NCI-H1417 treated with DMSO at 0.1 percent for 48 hours (cell line): ENCODE measurements at places on chromosomes 1 and 21.
A peak's percentile ranks its signal among the peaks of the same experiment; 100 is the strongest.

DNA sequence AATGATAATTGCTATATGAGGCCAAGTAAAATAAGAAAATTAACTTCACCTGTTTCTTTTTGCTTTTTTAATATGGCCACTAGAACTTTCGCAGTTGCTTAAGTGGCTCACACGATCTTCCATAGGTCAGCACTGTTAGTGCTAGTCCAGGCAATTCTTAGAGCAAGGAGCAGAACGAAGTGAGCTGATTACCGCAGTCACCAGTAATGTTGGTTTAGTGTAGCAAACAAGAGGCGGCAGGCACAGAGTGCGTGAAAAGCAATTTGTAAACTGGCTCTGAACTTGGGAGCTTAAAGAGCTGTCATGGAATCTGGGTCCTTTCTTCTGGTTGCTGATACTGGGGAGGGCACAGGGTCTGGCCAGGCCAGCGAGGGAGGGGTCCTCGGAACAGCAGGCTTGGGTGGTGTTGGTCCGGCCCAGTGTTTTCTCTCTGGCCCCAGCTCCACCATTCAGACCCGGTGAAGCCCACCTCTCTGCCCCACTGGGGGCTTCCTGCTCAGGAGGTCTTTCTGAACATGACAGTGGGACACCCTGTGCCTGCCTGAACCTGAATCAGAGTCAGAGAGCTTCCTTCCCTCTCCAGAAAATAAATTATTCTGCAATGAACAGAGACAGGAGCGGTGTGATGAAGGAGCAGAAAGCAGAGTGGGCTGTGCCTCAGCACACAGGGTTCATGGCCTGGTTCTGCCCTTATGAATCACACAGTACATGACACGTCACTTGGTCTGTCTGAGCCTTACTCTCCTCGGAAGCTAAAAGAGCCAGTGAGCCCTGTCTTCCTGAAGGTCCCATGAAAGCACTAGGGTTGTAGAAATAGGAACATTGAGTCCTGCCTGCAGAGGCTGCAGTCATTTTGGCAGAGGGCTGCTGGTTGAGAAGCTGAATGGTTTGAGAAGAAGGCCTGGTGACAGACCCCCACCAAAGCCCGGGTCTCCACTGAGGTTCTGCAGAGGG lies 11.9 kb downstream of the ETS2 start:
- no peak for DNase-seq

DNA sequence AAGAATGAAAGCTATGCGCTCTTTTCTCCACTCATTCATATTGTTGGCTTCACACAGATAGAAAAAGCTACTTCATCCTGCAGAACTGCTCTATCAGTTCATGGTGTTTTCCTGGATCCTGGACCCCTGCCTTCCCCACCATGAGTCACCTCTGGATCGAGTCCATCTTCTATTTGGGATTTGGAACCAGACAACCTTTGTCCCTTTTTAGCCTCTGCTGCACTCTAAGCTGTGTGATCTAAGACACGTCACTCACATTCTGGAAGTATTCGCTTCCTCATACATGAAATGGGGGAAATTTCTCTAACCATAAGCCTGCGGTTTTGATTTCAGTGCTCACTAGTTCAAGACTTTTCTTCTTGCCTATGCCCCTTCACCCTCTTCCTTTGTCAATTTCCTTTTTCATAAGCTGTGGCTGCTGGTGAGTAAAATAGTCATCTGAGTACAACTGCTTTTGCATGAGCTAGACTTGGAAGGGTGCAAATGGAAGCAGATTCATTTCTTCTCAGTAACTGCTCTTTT lies 14.1 kb upstream of the DEGS1 start:
- DNase-seq = no peak

DNA sequence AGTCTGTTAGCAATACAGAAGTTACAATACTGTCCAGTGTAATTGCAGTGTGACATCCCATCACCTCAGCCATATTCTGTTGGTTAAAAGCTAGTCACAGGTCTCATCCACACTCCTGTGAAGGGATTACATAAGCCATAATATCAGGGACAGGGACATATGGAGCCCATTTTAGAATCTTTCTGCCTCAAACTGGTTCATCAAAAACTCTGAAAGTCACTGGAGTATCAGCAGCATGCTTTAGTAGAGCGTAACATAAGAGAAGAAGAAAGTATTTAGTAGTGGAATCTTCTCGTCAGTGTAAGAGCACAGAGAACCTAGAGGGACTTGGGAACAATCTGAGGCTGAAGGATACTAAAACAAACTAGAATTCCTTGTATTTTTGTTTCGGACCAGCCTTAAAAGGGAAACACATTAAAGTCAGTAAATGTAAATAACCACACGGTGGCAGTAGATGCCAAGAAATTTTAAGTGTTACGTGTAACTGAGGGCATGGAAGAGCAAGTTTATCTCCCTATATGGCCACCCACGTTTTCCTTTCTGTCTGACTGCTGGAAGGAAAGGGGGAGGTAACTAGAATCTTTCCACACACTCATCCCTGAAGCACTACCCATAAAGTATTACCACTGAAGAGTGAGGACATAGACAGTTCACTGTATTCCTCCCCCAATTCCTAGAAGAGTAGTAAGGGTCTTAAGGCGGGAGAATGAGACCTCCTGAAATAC lies 41.6 kb upstream of the AGL start:
- peak; percentile 28 for DNase-seq

DNA sequence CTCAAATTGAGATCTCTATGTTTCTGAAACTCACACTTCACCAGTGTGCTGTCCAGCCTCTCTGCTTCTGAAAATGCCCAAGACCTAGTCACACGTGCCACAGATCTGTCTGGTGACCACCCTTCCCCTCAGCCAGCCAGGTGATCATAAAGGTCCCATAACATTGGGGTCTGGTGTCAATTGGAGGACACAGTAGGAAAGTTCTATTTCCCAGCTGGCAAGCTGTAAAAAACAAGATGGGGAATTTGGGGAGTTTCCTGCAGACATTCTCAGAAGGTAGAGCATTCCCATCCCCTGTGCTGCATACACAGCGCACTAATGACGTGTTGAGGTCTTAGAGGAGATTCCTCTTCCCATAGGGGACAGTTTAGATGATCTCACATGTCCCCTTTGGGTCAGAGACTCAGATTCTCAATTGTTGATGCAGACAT lies 50.1 kb downstream of the RPS6KA1 start:
- DNase-seq = no peak

GRCh38 chr1:93758842-93759515 lies 77.3 kb upstream of the BCAR3 start:
- no peak for DNase-seq

GRCh38 chr1:106498238-106498637 lies 558.2 kb upstream of the PRMT6 start:
- DNase-seq = no peak

DNA sequence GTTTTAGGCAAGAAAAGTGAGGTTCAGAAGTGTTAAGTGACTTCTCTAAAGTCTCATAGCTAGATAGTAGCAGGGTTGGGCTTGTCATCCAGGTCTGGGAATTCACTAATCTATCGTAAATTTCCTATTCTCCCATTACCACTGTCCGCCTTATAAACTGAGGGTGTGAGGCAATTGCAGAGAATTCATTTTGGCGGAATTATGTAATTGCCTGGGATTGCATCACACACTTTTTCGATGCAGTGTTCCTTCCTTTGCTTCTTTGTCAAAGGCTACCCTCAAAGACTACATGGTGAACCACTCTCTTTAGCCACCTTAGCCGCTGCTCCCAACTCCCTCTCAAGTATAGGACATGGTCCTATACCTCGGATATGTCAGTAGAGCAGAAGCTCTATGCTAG lies 19.1 kb downstream of the SELP start:
- no peak for DNase-seq

DNA sequence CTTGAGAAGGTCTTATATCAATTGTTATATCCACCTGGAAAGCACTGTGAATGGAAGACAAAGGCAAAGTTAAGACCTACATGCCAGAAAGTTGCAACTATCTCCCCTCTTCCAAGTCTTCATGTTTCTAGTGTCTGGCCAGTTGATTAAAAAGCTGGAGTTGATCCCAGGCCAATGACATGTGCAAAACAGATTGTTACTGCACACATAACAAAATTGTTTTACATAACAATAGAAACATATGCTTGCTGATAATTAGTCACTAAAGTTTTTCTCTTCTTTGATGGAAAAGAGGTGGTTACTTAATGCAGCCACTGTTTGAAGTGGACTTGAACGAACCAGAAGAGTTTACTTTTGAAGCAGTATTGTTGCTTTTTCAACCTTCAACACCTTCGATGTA lies 158.2 kb downstream of the TGFBR3 start:
- no peak for DNase-seq

DNA sequence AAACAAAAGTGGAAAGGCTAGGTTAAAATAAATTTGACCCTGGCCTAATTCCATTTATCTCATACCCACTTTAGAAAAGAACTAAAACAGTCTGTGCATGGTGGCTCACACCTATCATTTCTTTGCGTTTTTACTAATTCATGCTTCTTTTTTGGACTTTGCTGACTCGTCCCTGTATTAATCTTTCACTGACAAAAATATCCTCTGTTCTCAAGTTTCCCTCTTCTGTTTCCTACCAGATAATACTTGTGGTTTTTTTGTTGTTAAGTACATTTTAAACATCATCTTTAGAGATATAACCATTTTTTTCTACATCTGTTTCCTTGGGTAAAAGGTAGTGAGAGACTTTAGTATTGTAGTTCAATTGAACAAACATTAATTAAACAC lies 11.5 kb downstream of the CNST start:
- DNase-seq = no peak

GRCh38 chr21:43864962-43865539 lies at the start of gene AGPAT3:
Gene AGPAT3, plus strand, starts transcription at chr21:43865223. Its CDS starts 94,459 bp downstream, at chr21:43959682.
- no peak for DNase-seq
